GM06990 (cell line): ENCODE measurements at places on chromosomes 3 and 15.
A peak's percentile ranks its signal among the peaks of the same experiment; 100 is the strongest.

- DNase-seq, result no peak
Observed at GRCh38 chr3:124885466-124886167, 1.5 kb downstream of the ITGB5 start.

DNA sequence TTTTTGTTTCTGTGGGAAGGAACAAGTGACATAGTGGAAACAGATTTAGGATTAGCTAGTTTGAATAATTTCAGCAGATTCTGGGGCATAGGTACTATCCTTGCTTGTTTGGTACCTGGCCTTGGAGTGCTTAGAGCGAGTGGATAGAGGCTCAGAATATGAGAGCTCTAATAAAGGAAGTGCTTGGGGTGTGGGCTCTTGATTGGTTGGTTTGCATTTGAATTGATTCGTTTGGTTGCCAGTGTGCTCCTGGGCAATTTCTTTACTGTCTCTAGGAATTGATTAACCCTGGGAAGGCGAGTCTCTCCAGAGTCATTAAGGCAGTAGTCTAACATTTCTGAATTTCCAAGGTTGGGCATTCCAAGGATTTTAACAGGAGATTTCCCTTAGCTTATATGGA is 98.0 kb downstream of the DTWD1 start:
- DNase-seq, result no peak

DNA sequence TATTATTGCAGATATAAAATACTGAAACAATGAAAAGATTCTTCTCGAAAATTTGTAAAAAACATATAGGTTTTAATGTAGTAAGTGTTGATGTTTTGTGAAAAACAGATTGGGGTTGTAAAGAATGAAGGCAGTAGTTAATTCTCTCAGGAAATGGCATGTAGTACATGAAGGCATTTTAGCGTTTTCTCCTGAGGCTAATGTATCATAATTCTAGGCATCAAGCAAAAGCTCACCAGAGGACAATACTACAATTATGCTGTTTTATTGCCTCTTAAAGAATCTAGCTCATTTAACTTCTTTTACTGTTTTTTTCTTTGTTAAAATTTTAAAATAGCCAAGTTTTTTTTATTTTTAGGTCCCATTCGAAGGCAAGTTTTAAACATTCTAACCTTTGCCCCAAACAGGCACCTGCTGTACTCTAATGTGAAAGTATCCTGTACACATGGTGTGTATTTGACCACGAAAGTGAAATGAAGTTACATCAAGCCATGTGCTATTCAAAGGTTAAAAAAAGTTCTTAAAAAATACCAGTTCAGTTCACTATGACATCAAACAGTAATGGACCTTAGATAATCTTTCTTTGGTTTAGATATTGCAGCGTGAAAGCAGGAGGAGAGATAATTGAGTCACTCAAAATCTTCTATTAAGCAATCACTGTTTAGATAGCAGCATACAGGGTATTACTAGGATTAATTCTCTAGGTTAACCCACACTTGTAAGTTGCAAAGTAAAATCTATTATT is 163.6 kb downstream of the ECT2 start:
- DNase-seq, result no peak

DNA sequence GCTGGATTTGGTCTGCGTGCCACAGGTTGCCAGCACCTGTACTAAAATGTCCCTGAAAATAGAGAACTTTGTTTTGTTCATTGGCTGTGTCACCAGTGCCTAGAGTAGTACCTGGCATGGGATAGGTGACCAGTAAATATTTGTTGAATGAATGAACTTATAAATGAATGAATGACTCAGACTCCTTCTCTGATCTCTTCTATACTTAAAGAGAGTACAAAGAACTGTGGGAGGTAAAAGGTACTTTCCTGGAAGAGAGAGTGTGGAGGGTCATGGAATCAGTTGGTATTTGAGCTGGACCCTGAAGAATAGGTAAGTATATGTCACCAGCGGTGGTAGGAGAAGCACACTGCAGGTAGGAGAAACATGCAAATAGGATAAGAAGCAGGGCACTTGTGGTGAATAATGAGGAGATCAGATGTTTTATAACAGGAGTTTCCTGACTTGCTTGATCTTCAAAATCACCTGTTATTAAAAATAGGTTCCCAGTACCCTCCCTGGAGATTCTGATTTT is 149.4 kb downstream of the LPP start:
- DNase-seq, result no peak

GRCh38 chr3:98691897-98692296 is 71.2 kb upstream of the ST3GAL6 start:
- DNase-seq, result no peak

DNA sequence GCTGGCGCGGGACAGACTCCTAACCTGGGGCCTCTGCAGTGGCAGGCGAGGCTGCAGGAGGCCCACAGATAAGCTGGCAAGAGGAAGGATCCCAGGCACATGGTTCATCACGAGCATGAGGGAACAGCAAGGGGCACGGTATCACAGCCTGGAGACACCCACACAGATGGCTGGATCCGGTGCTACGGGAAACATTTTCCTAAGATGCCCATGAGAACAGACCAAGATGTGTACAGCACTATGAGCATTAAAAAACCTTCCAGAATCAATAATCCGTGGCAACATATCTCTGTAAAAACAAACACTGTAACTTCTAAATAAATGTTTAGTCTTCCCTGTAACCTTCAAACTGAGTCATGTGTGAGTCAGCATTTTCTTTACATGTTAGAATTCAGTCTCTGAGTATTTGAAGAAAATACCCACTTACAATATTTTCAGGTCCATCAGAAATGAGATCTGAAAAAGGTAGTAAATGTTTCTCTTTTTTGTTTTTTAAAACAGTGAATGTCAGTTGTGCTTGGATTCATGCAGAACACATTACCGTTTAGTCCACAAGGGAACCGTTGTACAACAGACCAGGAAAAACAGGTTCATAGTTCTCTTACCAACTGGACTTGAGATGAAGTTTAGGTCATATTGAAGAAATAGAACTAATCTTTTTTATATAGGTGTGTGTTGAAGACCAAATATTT is 75.9 kb downstream of the BOC start:
- no peak for DNase-seq

GRCh38 chr15:52246686-52247431 is 48.7 kb downstream of the MYO5C start:
- no peak for DNase-seq

- DNase-seq, result no peak
Observed at GRCh38 chr3:52742418-52743041, 28.2 kb downstream of the NEK4 start.

GRCh38 chr3:27658741-27659140 is 63.4 kb downstream of the EOMES start:
- no peak for DNase-seq

DNA sequence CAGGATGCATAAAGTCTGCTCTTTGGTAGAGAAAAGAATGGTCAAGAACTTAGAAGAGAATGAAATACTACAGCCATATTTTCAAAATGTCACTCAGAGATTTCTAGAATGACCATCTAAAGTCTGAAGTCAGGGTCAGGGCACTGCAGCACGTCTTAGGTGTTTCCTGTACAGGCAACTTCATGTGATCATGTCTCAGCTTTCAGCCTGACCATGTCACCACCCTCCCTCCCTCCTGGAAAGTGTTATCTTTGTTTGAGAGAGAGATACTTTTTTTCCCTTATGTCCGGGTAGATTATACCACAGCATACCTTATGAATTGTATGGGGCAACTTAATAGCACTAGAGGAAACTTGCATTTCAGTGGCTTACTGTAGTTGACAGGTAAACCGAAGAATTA is 558.0 kb upstream of the TGFBR2 start:
- DNase-seq, result no peak

- DNase-seq, result no peak
Observed at GRCh38 chr3:16840101-16840424, 44.7 kb upstream of the PLCL2 start.

DNA sequence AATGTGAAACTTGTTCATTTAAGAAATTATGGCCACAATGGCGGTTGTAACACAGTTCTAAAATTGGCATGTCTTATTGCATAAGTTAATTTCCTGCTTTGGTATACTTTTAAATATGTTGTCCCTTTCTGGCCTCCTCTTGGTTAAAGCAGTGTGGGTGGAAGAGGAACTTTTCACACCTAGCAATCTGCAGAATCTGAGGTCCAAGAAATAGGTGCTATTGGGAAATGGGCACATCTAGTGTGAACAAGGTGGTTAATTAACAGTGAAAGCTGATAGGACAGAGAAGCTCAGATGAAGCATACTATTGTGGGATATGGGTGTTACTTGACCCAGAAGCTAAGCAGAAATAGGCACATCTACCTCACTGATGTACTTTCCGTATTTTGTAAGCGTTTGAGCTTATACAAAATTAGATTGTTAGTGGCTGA is 10.6 kb downstream of the CMC1 start:
- DNase-seq, result no peak

- DNase-seq, result no peak
Observed at GRCh38 chr3:180011927-180012326, 24.8 kb downstream of the PEX5L start.

- DNase-seq, result no peak
Observed at GRCh38 chr3:111485086-111485485, 56.9 kb upstream of the CD96 start.

GRCh38 chr3:63290686-63291085 is 12.6 kb downstream of the SYNPR start:
- DNase-seq, result no peak

GRCh38 chr15:99098991-99099390 is 5.9 kb upstream of the SYNM start:
- no peak for DNase-seq

DNA sequence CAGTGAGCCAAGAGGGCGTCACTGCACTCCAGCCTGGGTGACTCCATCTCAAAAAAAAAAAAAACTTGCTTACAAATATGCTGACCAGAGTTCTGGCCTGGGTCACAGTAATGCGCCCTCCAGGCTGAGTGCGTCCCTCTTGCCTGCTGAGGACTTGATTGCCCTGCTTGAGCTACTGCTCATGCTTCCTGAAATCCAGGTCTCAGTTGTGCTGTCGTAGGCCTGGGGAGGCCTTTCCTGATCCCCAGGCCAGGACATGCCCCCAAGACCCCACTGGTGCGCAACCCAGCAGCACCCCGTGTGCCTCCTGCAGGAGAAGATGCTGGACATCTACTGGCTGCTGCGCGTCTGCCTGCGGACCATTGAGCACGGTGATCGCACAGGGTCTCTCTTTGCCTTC is 7.3 kb downstream of the AMIGO3 start:
- DNase-seq, result no peak

- peak; percentile 44 for DNase-seq
Observed at GRCh38 chr15:74053941-74054529, 28.3 kb downstream of the GOLGA6A start.

DNA sequence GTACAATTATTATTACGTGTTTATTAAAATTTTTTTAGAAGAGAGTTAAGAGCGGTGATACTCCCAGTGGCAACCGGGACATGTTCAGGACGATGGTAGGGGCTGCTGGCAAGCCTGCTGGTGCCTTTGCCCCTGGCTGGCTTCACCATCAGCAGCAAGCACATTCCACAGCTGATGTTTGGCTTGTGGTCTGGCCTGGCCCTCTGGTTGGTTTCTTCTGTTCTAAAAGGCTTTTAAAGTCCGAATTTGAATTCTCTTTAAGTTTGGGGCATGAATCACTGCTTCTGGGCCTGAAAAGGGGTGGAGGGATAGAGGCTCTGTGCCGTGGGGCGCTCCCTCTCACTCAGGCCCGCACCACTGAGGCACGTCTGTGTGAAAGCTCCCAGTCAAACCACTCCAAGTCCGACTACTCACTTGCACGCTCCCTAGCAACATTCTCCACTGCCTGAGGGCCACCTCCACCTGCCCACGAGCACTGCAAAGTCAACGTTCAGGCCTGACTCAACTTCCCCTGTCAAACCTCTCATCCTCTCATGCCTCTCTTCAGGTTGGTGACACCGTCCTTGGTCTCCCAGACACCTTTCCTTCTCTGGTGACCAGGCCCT is 10.1 kb downstream of the ITGA11 start:
- no peak for DNase-seq

DNA sequence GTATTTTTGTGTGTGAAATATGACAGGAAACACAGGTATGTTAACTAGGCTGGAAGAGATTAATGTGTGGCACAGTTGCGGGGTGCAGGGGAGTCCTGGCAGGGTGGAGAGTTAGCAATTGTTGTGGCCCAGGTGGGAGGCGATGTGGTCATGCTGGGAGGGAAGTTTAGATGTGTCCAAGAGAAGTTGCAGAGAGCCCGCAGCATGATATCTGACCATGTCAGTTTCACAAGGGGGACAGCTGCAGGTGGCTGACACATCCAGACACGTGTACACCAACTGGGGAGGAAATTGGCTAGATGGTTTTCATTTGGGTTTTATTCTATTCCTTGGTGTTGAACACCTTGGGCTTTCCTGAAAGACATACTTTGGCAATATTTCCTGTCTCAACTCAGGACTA is 172.8 kb upstream of the RGMA start:
- no peak for DNase-seq
